ENCODE measurements at places on chromosomes 3 and 15.

DNA sequence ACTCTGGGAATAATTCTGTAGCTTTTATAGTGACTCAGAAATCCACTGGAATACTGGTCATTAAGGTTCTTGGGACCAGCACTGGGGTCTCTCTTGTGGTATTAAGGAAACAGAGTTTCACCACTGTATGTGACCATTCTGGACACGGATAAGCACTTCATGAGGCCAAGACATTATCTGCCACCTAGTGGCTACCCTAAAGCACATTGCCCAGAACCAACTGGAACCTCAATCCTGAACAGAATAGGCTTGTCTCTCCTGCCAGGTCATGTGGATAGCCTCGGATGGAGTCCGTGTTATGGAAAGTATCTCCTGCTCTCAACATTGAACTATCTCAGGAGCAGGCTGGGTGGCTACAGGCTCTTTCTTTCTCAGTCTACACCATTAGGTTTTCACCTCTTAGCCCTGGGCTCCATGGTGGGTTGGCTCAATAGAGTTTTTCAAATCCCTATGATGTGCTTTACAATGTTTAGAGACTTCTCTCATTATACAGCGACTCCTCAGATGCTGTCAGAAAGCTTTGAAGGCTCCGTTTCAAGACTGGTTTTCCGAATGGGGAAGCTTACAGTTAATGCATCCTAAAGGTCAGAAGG lies 167.6 kb upstream of the ST8SIA2 start:
- H3K27ac ChIP-seq = no peak overlapping the region
- no peaks in the 10 kb centered on the region for H3K4me1 ChIP-seq
- H3K4me3 ChIP-seq = no peak overlapping the region
- peak; percentile 24 for DNase-seq
- H3K36me3 ChIP-seq = no peaks in the 10 kb centered on the region

DNA sequence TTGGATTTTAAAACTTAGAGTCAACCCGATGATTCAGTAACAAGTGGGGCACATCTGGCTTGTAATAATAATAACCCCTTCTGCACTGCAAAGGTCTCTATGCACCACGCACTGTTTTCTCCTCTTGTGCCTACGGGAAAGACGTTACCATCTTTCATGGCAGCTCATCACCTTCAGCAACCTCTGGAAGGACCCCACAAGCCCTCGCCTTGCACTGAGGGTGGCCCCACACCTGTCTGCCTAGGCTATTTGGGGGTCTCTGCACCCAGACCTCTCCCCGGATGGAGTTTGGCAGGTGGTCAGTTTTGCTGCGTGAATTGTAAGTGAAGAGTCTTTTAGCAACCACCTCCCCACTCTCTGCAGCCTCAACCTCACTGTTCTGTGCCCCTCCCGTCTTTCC lies 138.6 kb upstream of the MEF2A start:
- peaks cover 12% of the 10 kb centered on the region for H3K4me1 ChIP-seq
- DNase-seq = no peak
- H3K36me3 ChIP-seq = no peaks in the 10 kb centered on the region

GRCh38 chr3:152376351-152377183 lies 107.8 kb downstream of the MBNL1 start:
- H3K27ac ChIP-seq = peak overlapping the region; percentile 65
- peaks cover 56% of the 10 kb centered on the region for H3K4me1 ChIP-seq
- H3K36me3 ChIP-seq = peaks cover 4% of the 10 kb centered on the region
- peak; percentile 83 for DNase-seq

DNA sequence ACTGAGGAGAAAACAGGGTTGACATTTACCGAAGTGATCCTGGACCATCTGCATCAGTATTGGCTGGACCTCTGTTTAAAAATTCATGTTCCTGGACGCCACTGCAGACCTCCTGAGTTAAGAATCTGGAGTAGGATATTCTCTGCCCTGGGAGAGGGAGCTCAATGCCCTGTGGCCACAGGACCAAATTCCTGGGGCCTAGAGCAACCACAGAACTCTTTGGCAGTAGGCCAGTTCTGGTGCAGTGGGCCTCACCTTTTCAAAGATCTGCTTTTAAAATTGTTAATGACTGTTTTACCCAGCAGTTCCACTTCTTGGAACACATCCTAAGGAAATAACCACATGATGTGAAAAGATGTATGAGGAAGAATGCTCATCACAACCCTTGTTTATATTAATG lies 133.3 kb upstream of the ADPGK start:
- no peak for DNase-seq
- no peaks in the 10 kb centered on the region for H3K36me3 ChIP-seq
- H3K4me1 ChIP-seq = no peaks in the 10 kb centered on the region
- no peak overlapping the region for H3K27ac ChIP-seq
- no peak overlapping the region for H3K4me3 ChIP-seq

- no peaks in the 10 kb centered on the region for H3K27me3 ChIP-seq
- peaks cover 19% of the 10 kb centered on the region for H3K36me3 ChIP-seq
- no peak overlapping the region for H3K27ac ChIP-seq
- H3K4me3 ChIP-seq = no peak overlapping the region
- DNase-seq = no peak
Observed at GRCh38 chr15:38461066-38461833, 7.3 kb downstream of the FAM98B start.

GRCh38 chr15:84833447-84834228 lies 16.5 kb downstream of the ALPK3 start:
- no peak for DNase-seq
- no peak overlapping the region for H3K4me3 ChIP-seq
- H3K27me3 ChIP-seq = no peaks in the 10 kb centered on the region
- peaks cover 3% of the 10 kb centered on the region for H3K4me1 ChIP-seq
- H3K27ac ChIP-seq = no peak overlapping the region
- no peaks in the 10 kb centered on the region for H3K36me3 ChIP-seq

GRCh38 chr3:42473083-42473932 lies 29.1 kb upstream of the VIPR1 start:
- H3K36me3 ChIP-seq = no peaks in the 10 kb centered on the region
- peak; percentile 39 for DNase-seq
- H3K27me3 ChIP-seq = no peaks in the 10 kb centered on the region
- H3K4me1 ChIP-seq = no peaks in the 10 kb centered on the region

- H3K4me3 ChIP-seq = no peak overlapping the region
- H3K27ac ChIP-seq = no peak overlapping the region
- no peaks in the 10 kb centered on the region for H3K36me3 ChIP-seq
Observed at GRCh38 chr3:175192536-175192935, 333.4 kb downstream of the NAALADL2 start.

- peak; percentile 82 for DNase-seq
- no peak overlapping the region for H3K27ac ChIP-seq
- H3K27me3 ChIP-seq = no peaks in the 10 kb centered on the region
- H3K36me3 ChIP-seq = no peaks in the 10 kb centered on the region
- no peak overlapping the region for H3K4me3 ChIP-seq
Observed at GRCh38 chr15:29103824-29104565, 165.6 kb downstream of the NSMCE3 start.

GRCh38 chr15:29773816-29774215 lies 48.5 kb downstream of the TJP1 start:
- no peak for DNase-seq
- no peaks in the 10 kb centered on the region for H3K36me3 ChIP-seq
- H3K27me3 ChIP-seq = no peaks in the 10 kb centered on the region
- H3K27ac ChIP-seq = no peak overlapping the region
- no peaks in the 10 kb centered on the region for H3K4me1 ChIP-seq

- DNase-seq = no peak
- H3K27me3 ChIP-seq = peaks cover 96% of the 10 kb centered on the region
- H3K4me3 ChIP-seq = peak overlapping the region; percentile 30
- no peak overlapping the region for H3K27ac ChIP-seq
- H3K4me1 ChIP-seq = peaks cover 3% of the 10 kb centered on the region
Observed at GRCh38 chr15:52805351-52806283, 15.5 kb upstream of the ONECUT1 start.
